Ovary (tissue), 10 donors: ENCODE measurements at places on chromosomes 1 and 21. TPM values are rescaled to one million over a fixed set of nuclear protein-coding genes. Genes with fewer than 3 reads are reported as not detected.

Gene FCGR3B
- polyA plus RNA-seq = 0.19 TPM

Gene L1TD1
- polyA plus RNA-seq = 0.52 TPM

Gene LCE3D
- not detected for polyA plus RNA-seq

Gene HRNR
- polyA plus RNA-seq = not detected

Gene LCE6A
- polyA plus RNA-seq = not detected

Gene TTC13
- polyA plus RNA-seq = 4.2 TPM

Gene FNDC10
- polyA plus RNA-seq = not detected

Gene SH2D1B
- not detected for polyA plus RNA-seq

Gene NTRK1
- not detected for polyA plus RNA-seq

DNA sequence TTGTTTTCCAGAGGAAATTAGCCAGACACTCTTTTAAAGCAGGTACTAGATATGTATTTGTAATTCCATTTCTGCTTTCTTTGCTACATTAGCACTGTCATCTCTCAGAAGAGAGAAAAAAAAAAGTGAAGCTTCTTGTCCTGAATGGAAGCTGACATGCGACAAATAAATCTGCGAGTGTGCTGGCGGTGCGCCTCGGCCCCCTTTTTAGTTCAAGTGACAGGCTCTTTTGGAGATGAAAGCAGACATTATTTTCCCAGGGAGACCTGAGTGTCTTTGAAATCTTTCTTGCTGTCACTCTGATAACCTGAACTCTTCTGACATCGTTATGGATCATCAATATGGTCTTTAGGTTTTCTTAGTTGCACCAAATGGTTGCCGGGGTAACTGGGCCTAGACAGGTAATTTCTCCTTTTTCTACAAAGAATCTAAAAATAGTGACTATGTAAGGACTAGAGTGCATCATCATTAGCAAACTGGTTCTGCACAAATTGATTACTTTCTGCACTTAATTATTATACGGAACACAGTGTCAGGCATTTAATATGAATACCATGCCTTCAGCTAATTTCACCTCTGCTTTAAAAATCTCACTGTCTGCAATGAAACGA, 478.6 kb downstream of the PCP4 start:
- no peak for DNase-seq

- DNase-seq = no peak
Observed at GRCh38 chr1:74333244-74333643, 98.1 kb downstream of the TNNI3K start.

- DNase-seq = no peak
Observed at GRCh38 chr1:20733360-20733975, 965 bp upstream of the SH2D5 start.

DNA sequence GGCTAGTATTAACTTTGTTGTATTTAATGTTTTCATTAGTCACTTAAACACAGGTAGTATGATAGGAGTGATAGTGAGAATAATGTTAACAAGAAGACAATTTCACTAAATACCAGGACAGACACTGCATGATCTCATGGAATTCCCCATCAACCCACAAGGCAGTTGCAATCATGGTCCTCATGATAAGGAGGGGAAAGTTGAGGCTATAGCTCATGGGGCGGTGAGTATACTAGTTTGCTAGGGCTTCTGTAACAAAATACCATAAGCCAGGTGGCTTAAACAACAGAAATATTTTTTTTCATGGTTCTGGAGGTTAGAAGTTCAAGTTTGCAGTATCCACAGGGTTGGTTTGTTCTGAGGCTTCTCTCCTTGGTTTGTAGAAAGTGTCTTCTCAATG, 115.8 kb downstream of the DSCAM start:
- no peak for DNase-seq

DNA sequence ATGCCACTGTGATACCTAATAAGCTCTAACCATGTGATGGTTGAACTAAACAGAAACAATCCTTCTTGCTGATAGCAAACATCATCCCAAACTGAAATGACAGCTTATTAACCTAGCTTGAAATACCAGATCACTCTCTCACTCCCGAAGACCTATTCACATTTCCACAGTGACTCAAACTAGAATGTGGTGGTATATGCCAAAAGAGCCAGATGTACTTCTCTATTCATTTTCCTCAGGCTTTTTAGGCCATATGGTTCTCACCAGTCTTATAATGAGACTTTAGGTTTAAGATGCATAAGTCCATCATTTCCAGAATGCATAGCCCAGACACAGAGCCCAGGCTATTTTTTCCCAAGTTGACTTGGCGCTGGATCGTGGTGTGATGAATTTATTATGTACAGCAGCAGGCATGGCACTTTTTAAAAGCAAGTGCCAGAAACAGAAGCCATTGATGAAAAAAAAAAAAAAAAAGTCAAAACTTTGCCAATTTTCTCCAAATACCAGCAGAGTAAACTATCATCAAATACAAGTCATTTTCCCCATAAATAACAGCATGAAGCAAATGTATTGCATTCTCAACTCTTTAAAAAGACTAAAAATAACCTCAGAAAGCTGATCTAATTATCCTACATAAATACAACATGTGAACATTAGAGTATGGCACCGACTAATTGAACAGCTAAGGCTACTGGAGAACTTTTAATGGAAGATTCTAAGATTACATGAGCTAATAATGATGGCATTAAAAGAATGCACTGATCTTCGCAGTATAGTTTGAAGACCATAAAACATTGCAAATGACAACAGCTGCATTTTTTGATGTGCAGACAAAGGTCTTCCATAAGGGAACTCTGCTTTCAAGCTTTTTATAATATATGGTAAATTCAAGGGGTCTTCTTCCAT, 365.4 kb downstream of the LRRIQ3 start:
- DNase-seq = no peak

GRCh38 chr1:22410928-22411495, 40.6 kb upstream of the ZBTB40 start:
- no peak for DNase-seq

- DNase-seq = no peak
Observed at GRCh38 chr1:202708456-202709275, 1.6 kb downstream of the SYT2 start.
